ENCODE measurements at places on chromosomes 7 and 10. TPM values are rescaled to one million over a fixed set of nuclear protein-coding genes. Genes with fewer than 3 reads are reported as not detected.
A peak's percentile ranks its signal among the peaks of the same experiment; 100 is the strongest.

- DNase-seq = peak; percentile 97
These were observed 63.9 kb downstream of the TMEM209 start for GRCh38 chr7:130141161-130141883.

The DYDC2 gene
- 1.2 TPM for total RNA-seq

GRCh38 chr7:136526408-136527105 lies 341.9 kb upstream of the CHRM2 start:
- DNase-seq = no peak

- no peak for DNase-seq
These were observed 59.8 kb downstream of the MAPK8 start for GRCh38 chr10:48366261-48366660.

The INA gene
- total RNA-seq = 160 TPM

DNA sequence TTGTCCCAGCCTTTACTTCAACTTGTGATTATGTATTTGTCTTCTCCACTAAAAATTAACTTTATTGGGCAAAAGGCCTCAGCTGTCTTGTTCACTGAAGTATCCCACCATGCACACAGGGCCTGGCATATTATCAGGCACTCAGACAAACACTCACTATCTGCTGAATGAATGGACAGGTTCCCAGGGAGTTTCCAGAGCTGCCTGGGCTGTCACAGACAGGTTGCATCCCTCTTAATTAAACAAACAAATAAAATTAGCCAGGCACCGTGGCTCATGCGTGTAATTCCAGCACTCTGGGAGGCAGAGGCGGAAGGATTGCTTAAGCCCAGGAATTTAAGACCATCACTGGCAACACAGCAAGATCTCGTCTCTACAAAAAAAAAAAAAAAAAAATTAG lies 1.5 kb upstream of the TSPAN14 start:
- DNase-seq = no peak

- peak; percentile 74 for DNase-seq
These were observed 1.7 kb upstream of the CXCL12 start for GRCh38 chr10:44386546-44387052.

The CCDC136 gene
- 79.1 TPM for total RNA-seq

The FKBP6 gene
- not detected for total RNA-seq

DNA sequence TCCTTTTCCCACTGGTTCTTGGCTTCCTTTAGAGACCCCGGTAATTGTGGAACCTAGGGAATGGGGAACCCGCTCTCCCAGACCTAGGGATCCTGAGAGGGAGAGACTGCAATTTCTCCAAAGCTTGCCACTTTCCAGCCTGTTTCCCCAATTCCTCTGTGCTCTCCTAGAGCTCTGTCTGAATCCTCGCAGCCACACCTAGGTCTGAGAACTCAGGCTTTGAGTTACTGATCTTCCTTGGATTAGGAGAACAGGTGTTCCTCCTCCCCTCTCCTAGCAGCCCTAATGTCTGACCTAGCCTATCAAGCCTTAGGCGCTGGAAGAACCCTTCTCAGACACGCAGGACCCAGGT lies 20.0 kb downstream of the WNT8B start:
- DNase-seq = no peak

The TEX36 gene
- not detected for total RNA-seq

DNA sequence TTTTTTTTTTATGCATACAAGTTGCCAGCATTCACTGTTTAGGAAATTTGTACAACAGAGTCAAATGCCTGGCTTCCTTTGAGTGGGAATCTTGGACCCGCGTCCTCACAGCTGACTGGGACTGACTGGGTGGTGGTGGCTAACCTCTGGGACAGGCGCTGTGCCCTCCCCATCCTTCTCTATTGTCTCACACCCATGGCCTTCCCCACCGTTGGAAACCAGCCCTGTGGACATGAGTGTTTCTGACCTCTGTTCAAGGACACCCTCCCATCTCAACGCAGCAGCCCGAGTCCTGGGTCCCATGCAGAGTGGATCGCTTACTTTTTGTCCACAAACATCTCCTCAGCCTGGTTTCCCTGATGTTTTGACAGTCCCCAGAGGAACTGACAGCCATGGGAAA lies 125.1 kb upstream of the PPIF start:
- DNase-seq = no peak

DNA sequence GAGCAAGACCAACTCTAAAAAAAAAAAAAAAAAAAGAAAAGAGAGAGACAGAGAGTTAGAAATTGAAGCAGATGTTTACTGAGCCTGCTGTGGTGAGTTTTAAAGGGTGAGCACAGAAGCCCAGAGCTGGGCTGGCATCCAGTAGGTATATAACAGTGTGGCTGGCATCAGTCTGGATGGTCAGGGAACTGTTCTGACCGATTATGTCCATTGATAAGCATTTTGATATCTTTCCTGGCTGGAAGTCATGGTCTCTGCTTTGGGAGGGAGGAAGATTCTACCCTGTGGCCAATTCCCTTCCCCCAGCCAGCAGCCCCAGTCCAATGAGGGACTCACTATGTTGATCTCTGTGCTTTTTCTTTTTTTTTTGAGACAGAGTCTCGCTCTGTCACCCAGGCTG lies 65.2 kb upstream of the PODXL start:
- DNase-seq = no peak

The ZNF488 gene
- total RNA-seq = 2.9 TPM

The LBX1 gene
- 1.6 TPM for total RNA-seq

- DNase-seq = no peak
These were observed 716.2 kb downstream of the SUGCT start for GRCh38 chr7:40851001-40851400.

The KNDC1 gene
- total RNA-seq = 3.1 TPM

The PTPRZ1 gene
- 180 TPM for total RNA-seq

GRCh38 chr10:90197766-90198165 lies 496.4 kb downstream of the KIF20B start:
- no peak for DNase-seq

GRCh38 chr7:132257253-132257652 lies 319.0 kb downstream of the PLXNA4 start:
- no peak for DNase-seq

DNA sequence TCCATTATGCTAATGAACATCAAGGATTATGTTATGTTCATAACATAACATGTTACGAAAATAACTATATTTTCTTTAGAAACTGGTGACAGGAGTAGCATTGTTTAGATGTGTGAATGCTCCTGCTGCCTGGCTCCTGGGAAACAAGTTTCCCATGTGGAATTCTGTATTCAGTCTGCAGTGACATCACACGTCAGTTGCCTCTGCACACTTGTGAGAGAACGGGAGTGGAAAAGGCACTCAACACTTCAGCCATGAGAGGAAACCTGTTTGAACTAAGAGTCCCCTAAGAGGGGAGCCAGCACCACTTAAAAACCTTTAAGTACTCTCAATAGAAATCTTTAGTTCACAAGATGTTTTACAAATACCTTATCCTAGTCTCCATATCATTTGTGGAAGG lies 140.3 kb upstream of the FAM20C start:
- DNase-seq = no peak

DNA sequence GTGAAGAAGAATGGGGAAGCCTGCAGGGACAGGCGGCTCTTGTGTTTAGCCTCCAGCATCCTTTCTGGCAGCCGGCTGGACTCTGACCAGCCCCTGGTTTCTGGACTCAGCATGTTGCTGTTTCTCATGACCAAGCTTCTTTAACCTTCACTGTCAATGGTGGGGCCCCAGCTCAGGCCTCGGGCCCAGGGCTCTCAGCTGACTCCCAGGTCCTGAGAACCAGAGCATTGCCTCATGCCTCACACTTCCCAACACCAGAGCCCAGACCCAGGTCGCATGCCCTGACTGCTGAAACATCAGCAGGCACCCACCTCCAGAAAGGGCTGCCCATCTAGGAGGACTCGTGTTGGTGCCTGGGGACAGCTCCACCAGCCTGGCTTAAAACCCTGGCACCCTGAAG lies 34.8 kb upstream of the FGFR2 start:
- DNase-seq = no peak

- DNase-seq = no peak
These were observed 124.3 kb downstream of the NEURL1 start for GRCh38 chr10:103617602-103618385.

DNA sequence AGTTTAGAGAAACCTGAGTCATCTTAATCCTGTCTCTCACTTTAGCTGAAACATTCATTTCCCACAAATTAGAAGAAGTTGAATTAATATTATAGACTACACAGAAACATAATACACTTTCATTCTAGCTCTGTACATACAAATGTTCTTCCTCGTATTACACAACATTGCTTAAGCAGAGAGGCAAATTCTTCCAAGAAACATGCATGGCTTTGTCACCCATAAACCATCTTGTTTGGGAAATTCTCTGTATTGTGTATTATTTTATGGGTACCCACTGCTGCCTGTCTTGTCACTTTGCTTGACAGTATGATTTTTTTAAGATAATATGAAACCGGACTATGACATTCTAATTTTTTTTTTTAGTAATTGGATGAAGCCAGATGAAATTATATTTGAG lies 104.0 kb downstream of the SRI start:
- DNase-seq = no peak

DNA sequence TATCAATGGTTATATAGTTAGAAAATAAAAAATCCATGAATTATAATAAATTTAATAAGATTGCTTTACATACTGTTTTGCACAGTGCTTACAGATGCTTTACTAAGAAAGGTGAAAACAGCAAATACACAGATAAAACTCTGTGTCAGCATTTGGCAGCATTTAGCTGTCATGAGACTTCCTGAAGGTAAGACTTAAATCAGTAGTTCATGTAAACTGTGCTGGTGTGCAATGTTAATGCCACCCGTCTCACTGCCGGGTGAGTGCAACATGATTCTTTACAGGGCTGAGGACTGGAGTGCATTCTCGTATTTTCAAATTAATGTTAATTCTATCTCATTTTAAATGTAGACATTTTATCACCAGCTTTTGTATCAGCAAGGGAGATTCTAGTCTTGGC lies 326.2 kb upstream of the POT1 start:
- DNase-seq = no peak

- no peak for DNase-seq
These were observed 267.5 kb upstream of the HABP2 start for GRCh38 chr10:113285305-113285704.

DNA sequence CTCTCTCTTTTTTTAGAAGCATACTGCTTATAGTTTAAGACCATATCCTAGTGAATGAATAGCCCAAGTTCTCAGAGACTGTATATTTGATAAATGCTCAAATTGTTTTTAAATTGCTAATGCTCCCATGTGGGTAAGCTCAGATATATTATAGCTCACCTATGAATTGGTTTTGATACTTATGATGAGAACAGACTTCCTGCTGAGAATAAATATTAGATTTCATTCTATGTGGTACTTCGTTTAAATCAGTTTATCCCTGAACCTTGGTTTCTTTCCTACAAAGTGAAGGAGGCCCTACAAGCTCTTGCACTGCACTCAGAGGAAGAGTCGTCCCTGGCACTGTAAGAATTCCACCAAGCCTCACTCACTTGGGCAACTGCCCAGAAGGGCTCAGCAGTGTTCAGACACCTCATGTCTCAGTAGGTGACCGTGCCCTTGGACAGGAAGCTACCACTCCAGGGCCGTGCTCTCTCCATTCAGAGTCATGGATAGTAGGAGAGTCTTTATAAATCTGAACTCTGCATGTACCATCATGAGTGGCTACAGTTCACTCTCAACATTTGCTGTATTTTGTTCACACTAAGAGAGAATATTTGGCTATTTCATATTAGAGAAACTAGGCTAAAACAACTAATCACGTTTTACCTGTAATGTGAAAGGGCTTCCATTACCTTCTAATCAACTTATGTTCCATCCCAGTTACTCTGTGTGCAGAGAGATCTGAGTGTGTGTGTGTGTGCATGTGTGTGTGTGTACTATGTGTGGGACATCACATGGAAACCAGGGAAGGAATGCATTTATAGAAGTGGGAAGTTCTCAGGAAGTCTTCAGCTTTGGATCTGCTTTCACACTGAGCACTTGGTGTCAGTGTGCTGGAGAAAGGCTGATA lies 93.8 kb downstream of the PTPRE start:
- DNase-seq = peak; percentile 39

- DNase-seq = peak; percentile 94
These were observed at the start of gene CALY for GRCh38 chr10:133336577-133337369. CALY (minus strand) TSS chr10:133336896; CDS start chr10:133328989, 7,907 bp downstream.

The CADPS2 gene
- 83.7 TPM for total RNA-seq

The TBRG4 gene
- total RNA-seq = 46.4 TPM

DNA sequence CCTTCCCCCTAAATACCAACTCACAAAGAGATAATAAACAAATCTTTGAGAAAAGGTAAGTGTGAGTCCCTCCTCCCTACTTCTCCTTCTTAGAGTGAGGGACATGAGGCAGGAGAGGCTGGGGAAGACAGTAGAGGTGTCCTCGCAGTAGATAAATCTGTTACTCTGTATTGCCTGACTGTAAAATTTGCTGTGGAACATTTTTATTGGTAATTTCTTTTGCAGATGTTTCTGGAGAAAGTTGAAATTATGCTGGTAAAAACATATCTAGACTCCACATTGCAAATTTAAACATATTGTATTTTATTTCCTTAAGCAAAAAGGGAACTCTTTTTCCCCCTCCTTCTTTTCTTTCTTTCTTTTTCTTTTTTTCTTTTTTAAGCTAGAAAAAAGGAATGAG lies 58.5 kb downstream of the PLCE1 start:
- DNase-seq = no peak

GRCh38 chr10:85542152-85542551 lies 824.4 kb downstream of the GRID1 start:
- no peak for DNase-seq

DNA sequence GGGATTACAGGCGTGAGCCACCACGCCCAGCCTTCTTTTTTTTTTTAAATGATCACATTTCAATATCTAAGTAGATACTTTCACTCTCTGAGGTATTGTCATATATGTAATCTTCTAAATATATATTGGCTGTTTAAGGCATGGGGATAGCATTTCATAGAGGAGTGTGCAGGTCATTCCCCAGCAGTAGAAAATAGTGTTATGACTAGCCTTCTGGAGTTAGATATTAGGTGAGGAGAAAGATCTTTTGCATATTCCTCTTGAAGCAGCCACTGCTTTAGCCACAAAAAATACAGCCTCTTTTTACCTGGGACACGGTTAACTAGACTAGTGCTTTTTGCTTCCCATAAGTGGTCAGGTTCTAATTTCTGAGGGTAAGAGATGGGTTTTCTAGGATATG lies 28.9 kb downstream of the ADD3 start:
- no peak for DNase-seq

DNA sequence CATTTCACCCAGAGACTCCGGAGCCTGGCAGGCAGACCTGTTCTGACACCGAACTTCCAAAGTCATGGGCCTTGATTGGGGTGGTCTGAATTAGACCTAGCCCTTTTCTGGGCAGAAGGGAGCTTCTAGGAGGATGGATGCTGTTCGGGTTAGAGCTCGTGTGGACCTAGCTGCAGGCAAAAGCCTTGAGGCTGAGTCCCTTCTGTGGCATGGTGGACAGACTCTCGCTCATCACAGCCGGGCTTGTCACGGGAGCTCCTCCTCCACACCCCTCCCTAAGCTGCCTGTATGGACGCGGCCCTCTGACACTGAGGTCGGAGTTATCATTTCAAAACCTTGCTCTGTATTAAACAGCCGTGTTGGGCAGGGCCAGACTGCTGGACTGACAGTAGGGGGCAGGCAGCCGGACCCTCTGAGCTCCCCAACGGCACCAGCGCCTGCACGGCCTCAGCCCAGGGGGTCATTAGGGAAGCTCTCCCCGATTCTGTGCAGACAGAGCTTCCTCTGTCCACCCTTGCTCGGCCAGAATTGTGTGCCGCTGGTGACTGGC lies 2.2 kb downstream of the IRF5 start:
- no peak for DNase-seq

The PDE1C gene
- 122 TPM for total RNA-seq

The FGL2 gene
- 19.1 TPM for total RNA-seq

- no peak for DNase-seq
These were observed 42.1 kb upstream of the RASGEF1A start for GRCh38 chr10:43308986-43309385.

- DNase-seq = no peak
These were observed 270.5 kb downstream of the CNTNAP2 start for GRCh38 chr7:146387140-146387539.
